ENCODE measurements at places on chromosomes 2 and 18. TPM values are rescaled to one million over a fixed set of nuclear protein-coding genes. Genes with fewer than 3 reads are reported as not detected.

- H3K4me3 ChIP-seq: no peak overlapping the region
- no peaks in the 10 kb centered on the region for H3K36me3 ChIP-seq
- H3K27me3 ChIP-seq: peaks cover 16% of the 10 kb centered on the region
- no peak overlapping the region for H3K27ac ChIP-seq
- DNase-seq: peak; percentile 70
- peaks cover 3% of the 10 kb centered on the region for H3K4me1 ChIP-seq
Measured at GRCh38 chr18:37537868-37538525, 27.6 kb downstream of the CELF4 start.

DNA sequence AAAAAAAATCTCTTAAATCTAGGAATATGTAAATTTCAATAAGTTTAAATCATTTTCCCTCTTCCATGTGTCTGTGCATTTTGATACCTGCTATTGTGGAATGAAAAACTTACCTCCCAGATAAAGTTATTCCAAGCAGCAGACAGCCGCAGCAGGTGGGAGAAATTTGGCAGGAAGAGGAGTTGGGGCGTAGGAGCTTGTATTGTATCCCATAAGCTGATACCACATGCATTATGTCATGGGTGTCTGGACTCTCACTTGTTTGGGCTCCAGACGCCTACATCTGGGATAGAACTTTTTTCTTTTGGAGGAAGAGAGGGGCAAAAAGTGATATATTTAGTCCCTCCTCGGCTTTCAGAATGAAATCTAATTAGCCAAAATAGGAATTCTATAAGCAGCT is 59.3 kb upstream of the TCF4 start:
- H3K36me3 ChIP-seq: no peaks in the 10 kb centered on the region
- H3K4me3 ChIP-seq: no peak overlapping the region
- no peak overlapping the region for H3K27ac ChIP-seq
- H3K4me1 ChIP-seq: no peaks in the 10 kb centered on the region

Gene IL1RN
- total RNA-seq: 0.85 TPM

DNA sequence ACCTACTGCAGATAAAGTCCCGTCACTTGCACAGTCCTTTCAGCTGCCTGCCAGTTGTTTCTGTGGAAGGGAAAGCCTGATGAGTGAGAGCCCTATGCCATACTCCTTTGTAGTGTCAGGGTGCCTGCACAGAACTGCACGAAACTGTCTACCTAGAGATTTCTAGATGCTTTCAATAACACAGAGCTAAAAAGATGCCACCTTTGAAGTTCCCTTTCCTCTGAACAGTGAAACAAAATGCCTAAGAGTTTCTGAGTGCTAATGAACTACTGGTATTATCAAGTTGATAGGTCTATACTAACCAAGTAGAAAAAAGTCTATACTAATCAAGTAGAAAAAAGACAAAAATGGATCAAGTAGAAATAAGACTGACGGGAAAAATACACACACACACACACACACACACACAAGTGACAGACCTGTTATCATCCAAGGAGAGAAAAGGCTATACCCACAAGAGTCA is 79.0 kb downstream of the TLK1 start:
- no peak overlapping the region for H3K4me3 ChIP-seq
- H3K4me1 ChIP-seq: peaks cover 55% of the 10 kb centered on the region
- H3K27me3 ChIP-seq: no peaks in the 10 kb centered on the region
- peak; percentile 18 for DNase-seq
- peak overlapping the region; percentile 32 for H3K27ac ChIP-seq
- peaks cover 24% of the 10 kb centered on the region for H3K36me3 ChIP-seq

DNA sequence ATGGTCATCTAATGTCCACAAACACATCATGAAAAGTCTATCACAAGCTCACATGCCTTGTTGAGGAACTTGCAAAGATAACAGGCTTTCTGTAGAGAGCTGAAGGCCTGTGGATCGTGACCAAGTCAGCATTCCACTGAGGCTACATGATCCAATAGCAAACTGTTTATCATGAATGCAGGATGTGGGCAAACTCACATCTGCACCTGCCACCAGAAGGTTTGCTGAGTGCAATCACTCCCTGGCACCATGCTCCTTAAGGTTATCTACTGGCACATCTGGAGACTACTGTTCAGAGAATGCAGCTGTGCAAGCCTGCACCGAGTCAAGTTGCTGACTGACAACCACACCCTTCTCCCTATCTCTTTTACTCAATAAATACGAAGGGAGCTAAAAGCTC is 67.3 kb upstream of the ACAA2 start:
- H3K4me3 ChIP-seq: no peak overlapping the region
- peaks cover 22% of the 10 kb centered on the region for H3K27me3 ChIP-seq
- no peaks in the 10 kb centered on the region for H3K36me3 ChIP-seq

DNA sequence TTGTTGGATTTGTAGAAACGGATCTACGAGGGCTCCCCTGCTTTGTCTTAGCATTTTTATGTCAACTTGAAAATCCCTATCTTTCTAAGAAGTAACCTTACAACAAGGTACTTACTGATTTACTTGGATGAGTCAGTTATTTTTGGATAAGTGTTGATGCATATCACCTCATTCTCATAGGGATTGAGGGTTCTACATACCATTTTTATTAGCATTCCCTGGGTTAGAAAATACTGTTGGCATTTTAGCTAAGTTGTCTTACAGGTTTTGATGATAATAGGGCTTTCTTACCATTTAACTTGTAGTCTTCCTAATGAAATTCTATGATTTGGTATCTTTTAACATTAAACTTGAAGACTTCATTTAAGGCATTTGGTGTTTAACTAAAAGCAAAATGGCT is 125.2 kb downstream of the UBE2E3 start:
- no peak for DNase-seq
- H3K36me3 ChIP-seq: peaks cover 14% of the 10 kb centered on the region
- no peak overlapping the region for H3K4me3 ChIP-seq
- H3K27ac ChIP-seq: peak overlapping the region; percentile 75
- no peaks in the 10 kb centered on the region for H3K27me3 ChIP-seq

Gene CRIM1
- total RNA-seq: 14.4 TPM

GRCh38 chr18:49690312-49690711 is 123.0 kb downstream of the ACAA2 start:
- H3K4me1 ChIP-seq: peaks cover 7% of the 10 kb centered on the region
- no peak for DNase-seq
- no peak overlapping the region for H3K27ac ChIP-seq
- no peaks in the 10 kb centered on the region for H3K36me3 ChIP-seq

DNA sequence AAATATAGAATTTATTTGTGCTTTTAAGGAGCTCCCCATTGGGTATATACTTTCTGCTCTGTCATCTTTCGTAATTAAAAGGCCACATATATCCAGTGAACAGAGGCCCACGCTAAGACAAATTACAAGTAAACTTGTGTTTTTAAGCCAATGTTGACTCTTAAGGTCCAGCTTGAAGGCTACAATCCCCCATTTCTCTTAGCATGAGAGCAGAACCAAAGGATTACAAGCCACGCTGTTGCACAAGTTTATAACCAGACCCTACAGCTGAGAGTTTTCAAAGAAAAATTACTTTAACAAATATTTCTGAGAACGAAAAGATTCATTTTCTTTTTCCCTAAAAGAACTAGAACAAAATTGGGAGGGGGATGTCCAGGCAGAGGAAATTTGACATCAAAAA is 471.0 kb downstream of the TXNL1 start:
- H3K4me3 ChIP-seq: no peak overlapping the region
- DNase-seq: no peak
- H3K27ac ChIP-seq: no peak overlapping the region
- no peaks in the 10 kb centered on the region for H3K27me3 ChIP-seq
- no peaks in the 10 kb centered on the region for H3K4me1 ChIP-seq

GRCh38 chr2:15212249-15212648 is 348.9 kb downstream of the NBAS start:
- DNase-seq: no peak
- H3K4me3 ChIP-seq: no peak overlapping the region

- H3K27ac ChIP-seq: no peak overlapping the region
- H3K4me3 ChIP-seq: no peak overlapping the region
- no peaks in the 10 kb centered on the region for H3K36me3 ChIP-seq
- peaks cover 1% of the 10 kb centered on the region for H3K27me3 ChIP-seq
- no peak for DNase-seq
- H3K4me1 ChIP-seq: no peaks in the 10 kb centered on the region
Measured at GRCh38 chr2:40127890-40128557, 323.9 kb downstream of the SLC8A1 start.

Gene KLF7
- 10.0 TPM for total RNA-seq

GRCh38 chr2:9782197-9782719 is 61.0 kb upstream of the TAF1B start:
- no peaks in the 10 kb centered on the region for H3K27me3 ChIP-seq
- H3K4me3 ChIP-seq: peak overlapping the region; percentile 0
- H3K4me1 ChIP-seq: peaks cover 38% of the 10 kb centered on the region
- DNase-seq: peak; percentile 85

Gene PCBP1
- 470 TPM for total RNA-seq

GRCh38 chr2:168626096-168626495 is 170.0 kb downstream of the CERS6 start:
- no peak overlapping the region for H3K4me3 ChIP-seq
- H3K27me3 ChIP-seq: no peaks in the 10 kb centered on the region
- H3K36me3 ChIP-seq: no peaks in the 10 kb centered on the region
- H3K27ac ChIP-seq: no peak overlapping the region
- peaks cover 15% of the 10 kb centered on the region for H3K4me1 ChIP-seq
- DNase-seq: no peak

GRCh38 chr2:165777522-165778186 is 16.4 kb downstream of the GALNT3 start:
- no peaks in the 10 kb centered on the region for H3K27me3 ChIP-seq
- peak overlapping the region; percentile 17 for H3K27ac ChIP-seq
- H3K4me1 ChIP-seq: peaks cover 5% of the 10 kb centered on the region
- no peak for DNase-seq

- H3K36me3 ChIP-seq: no peaks in the 10 kb centered on the region
- H3K4me1 ChIP-seq: no peaks in the 10 kb centered on the region
- no peak overlapping the region for H3K4me3 ChIP-seq
- DNase-seq: no peak
Measured at GRCh38 chr2:78353168-78353567, 672.3 kb upstream of the REG3G start.

Gene SAG
- not detected for total RNA-seq

GRCh38 chr2:187542123-187542522 is 12.1 kb downstream of the TFPI start:
- no peaks in the 10 kb centered on the region for H3K4me1 ChIP-seq
- H3K27me3 ChIP-seq: no peaks in the 10 kb centered on the region
- H3K36me3 ChIP-seq: no peaks in the 10 kb centered on the region
- no peak for DNase-seq
- H3K27ac ChIP-seq: no peak overlapping the region

- DNase-seq: no peak
- H3K27me3 ChIP-seq: no peaks in the 10 kb centered on the region
- H3K4me3 ChIP-seq: no peak overlapping the region
- H3K36me3 ChIP-seq: peaks cover 6% of the 10 kb centered on the region
- H3K27ac ChIP-seq: no peak overlapping the region
Measured at GRCh38 chr2:239053801-239054503, 206.1 kb downstream of the TWIST2 start.

Gene PLEKHM3
- 4.5 TPM for total RNA-seq

- no peaks in the 10 kb centered on the region for H3K36me3 ChIP-seq
- H3K27me3 ChIP-seq: peaks cover 8% of the 10 kb centered on the region
- DNase-seq: no peak
- H3K4me3 ChIP-seq: no peak overlapping the region
Measured at GRCh38 chr18:51655327-51655698, 457.8 kb upstream of the MEX3C start.

DNA sequence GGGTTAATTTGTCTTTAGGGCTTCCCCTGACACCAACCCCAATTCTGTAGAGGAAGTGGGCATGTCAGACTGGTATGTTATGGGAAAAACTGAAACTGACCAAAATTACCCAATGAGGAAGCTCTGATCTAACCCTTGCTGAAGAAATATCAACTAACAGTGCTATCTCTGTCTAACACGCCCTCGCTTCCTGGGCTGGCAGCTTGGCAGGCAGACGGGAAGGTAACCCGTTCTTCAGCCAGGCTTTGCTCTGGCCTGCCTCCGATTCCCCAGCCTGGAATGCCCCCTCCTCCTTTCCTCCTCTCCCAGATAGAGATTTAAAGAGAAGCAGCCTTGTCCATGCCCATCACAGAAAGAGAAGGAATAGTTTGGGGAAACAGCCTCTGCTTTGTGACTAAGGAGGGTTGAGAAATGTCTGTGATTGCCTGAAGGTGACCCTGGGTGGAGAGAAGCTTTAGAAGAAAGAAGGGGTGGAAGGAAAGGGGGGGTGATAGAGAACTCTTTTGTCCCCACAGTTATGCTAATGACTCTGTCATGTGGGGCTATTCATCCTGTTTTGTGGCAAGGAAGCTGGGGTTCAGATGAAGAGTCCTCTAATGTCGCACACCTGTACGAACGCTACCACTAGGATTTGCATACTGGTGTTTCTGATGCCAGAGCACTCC is 15.4 kb downstream of the HK2 start:
- H3K4me3 ChIP-seq: peak overlapping the region; percentile 48
- no peaks in the 10 kb centered on the region for H3K27me3 ChIP-seq
- peaks cover 44% of the 10 kb centered on the region for H3K36me3 ChIP-seq
- H3K27ac ChIP-seq: peak overlapping the region; percentile 79
- peak; percentile 50 for DNase-seq
- peaks cover 66% of the 10 kb centered on the region for H3K4me1 ChIP-seq

Gene MSTN
- not detected for total RNA-seq

Gene UGT1A8
- total RNA-seq: not detected

GRCh38 chr2:11805024-11805423 is 58.6 kb downstream of the LPIN1 start:
- H3K4me3 ChIP-seq: no peak overlapping the region
- H3K36me3 ChIP-seq: peaks cover 42% of the 10 kb centered on the region
- no peak overlapping the region for H3K27ac ChIP-seq
- no peak for DNase-seq
- peaks cover 11% of the 10 kb centered on the region for H3K4me1 ChIP-seq
- no peaks in the 10 kb centered on the region for H3K27me3 ChIP-seq

- H3K4me1 ChIP-seq: no peaks in the 10 kb centered on the region
- H3K36me3 ChIP-seq: no peaks in the 10 kb centered on the region
- H3K4me3 ChIP-seq: no peak overlapping the region
Measured at GRCh38 chr18:58337686-58338085, 291.2 kb downstream of the ALPK2 start.

DNA sequence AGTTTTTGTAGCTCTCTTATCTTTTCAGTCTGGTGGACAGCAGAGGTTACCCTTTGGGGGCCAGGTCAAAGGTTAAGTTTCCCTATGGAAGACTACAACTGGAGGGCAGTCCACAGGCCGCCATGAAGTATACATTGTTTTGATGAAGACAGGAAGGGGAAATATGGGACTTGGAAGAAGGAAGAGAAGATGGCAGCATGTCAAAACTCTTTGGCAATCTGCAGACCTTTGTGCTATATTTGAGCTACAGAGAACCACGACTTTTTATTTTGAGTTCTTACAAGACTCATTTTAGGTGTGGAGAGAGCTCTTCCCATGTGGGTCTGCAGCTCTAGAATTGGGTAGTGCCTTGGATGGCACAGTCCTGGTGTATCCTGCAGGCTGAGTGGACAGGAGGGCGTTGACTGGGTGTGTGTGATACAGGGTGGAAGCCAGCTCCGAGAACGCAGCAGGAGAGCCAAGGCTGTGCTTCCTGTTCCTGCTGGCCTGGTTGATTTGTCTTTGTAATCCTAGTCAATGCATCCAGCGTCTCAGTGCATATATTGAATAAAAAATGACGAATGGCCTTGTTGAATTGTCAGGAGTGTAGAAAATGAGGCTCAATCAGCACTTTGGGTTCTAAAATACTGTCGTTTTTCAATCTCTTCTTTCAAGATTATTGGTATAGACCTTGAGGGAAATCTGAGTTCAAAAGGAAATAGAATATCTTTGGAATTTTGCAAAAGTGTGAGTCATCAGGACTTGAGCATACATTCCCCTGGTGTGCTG is 11.5 kb downstream of the ITGA6 start:
- peak overlapping the region; percentile 7 for H3K27ac ChIP-seq
- H3K4me3 ChIP-seq: peak overlapping the region; percentile 7
- DNase-seq: no peak

- no peaks in the 10 kb centered on the region for H3K27me3 ChIP-seq
- H3K4me1 ChIP-seq: no peaks in the 10 kb centered on the region
- no peak overlapping the region for H3K27ac ChIP-seq
- no peak for DNase-seq
Measured at GRCh38 chr2:148303161-148303560, 282.3 kb downstream of the MBD5 start.

Gene ORC4
- total RNA-seq: 33.0 TPM

Gene SNORC
- total RNA-seq: 2.4 TPM
